Activated T-helper 17 cell treated with anti-CD3 and anti-CD28 coated beads, Interleukin-2, amount 50 U/mL, for 72 hours (primary cell): ENCODE measurements at places on chromosomes 1 and 21.

GRCh38 chr1:40130892-40131291 lies 30.3 kb upstream of the RLF start:
- no peak for ATAC-seq

- ATAC-seq = no peak
Measured at GRCh38 chr1:36925251-36925650, 109.1 kb downstream of the GRIK3 start.

- ATAC-seq = no peak
Measured at GRCh38 chr21:22192766-22193165, 1194.6 kb downstream of the NCAM2 start.

- ATAC-seq = peak; percentile 89
Measured at GRCh38 chr1:11838349-11839272, 9.0 kb downstream of the NPPA start.

GRCh38 chr21:43191971-43192370 lies 23.2 kb downstream of the CRYAA start:
- no peak for ATAC-seq

- no peak for ATAC-seq
Measured at GRCh38 chr1:236997361-236997760, 6.9 kb downstream of the MT1HL1 start.

DNA sequence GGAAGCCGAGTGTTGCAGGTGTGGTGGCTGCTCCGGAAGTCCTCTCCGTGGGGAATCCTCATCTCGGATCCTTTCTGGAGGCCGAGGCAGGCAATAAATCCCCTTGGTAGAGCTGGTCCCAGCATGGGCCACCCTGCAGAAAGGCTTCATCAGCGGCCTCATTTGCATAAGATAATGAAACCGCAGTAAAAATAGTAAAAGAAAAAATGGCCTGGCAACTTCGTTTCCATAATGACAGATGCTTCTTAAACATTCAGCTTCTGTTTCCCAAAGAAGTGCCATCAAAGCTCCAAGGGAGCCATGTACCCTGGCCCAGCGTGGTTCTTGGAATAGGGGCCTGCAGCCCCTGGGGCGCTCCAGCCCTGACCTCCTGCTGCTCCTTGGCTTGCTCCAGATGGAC lies 244.1 kb downstream of the GRIK3 start:
- ATAC-seq = no peak

DNA sequence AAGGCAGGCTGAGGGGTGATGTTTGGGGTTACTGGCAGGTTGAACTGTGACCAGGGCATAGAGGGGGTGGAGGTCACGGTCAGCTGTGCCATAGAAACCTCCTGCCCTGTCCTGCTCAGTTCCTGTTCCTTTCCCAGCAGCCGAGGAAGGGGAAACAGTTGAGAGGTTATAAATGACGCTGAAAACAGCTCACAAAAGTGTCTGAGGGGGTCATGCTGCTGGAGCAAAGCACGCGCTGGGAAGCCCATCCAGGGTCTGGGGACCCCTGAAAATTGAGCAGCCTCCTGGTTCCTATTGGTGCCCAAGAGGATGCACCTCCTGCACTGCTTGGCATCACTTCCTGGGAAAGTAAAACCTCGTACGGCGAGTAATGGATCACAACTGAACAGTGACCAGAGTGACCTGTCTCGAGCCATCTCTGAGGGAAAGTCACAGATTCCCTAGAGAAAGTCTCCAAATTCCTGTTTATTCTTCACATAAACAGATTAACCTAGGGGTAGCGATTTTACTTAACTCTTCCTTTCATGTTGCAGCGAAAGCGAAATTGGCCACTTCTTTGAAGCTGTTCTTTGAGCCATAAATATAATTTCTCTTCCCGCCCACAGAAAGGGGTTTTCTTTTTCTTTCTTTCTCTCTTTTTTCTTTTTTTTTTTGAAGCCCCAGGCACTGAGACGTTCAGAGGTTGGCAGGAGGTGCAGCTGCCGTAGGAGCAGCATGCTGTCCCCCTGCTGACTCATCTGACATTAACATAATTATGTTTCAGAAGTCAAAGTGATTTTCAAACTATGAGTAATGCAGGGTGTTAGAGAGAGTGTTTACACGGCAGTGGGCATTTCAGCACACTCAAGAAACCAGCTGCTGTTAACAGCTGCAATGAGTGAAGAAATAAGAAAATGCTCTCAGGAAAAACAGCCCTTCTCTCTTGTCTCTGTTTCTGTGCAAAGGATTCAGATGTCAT lies 41.8 kb upstream of the ATF3 start:
- ATAC-seq = peak; percentile 99

- ATAC-seq = peak; percentile 40
Measured at GRCh38 chr1:211133393-211133835, 534 bp downstream of the KCNH1 start.

- no peak for ATAC-seq
Measured at GRCh38 chr21:38234395-38235142, 22.2 kb upstream of the KCNJ15 start.

GRCh38 chr1:60394436-60394835 lies 320.9 kb upstream of the C1orf87 start:
- ATAC-seq = no peak

DNA sequence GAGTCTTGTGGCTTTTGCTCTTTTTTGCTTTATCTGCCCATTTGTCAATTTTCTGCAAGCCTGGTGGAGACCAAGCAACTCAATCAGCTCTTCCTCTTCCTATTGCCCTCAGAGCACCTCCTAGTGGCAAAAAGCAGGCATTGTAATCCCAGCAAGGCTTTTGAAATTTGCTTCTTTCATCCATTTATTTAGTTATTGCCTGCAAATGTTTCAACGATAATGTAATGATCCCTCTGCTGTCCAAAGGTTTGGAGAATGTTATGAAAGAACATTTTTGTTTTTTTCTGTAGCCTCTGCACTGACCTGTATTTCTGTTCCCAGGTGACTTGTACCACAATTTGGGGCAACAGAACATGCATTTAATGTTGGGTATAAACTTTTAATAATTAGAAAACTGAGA lies 127.8 kb downstream of the GABPA start:
- no peak for ATAC-seq

GRCh38 chr1:103146166-103146565 lies 37.8 kb upstream of the COL11A1 start:
- no peak for ATAC-seq

DNA sequence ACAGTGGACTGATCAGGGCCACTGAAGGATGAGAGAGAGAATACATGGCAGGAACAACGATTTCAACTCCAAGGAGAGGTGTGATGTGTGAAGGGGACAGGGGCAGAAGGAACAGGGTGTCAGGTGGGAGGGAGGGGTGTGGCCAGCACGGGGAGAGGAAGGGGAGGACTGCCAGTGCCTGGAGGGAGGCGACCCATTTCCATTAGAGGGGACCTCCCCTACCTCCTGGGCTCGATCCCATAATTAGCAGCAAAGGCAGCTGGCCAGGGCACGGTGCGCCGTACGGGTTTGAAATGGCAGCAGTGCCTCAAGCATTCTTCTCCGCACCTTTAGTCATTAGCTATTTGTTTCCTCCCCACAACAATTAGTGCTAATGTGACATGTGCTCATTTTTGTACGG lies 22.7 kb downstream of the CRYAA start:
- ATAC-seq = no peak

GRCh38 chr1:38953433-38953860 lies 11.8 kb upstream of the RHBDL2 start:
- no peak for ATAC-seq

GRCh38 chr1:23449958-23450357 lies 25.4 kb upstream of the TCEA3 start:
- ATAC-seq = no peak

- ATAC-seq = no peak
Measured at GRCh38 chr1:118183586-118183985, 1.4 kb downstream of the SPAG17 start.

- no peak for ATAC-seq
Measured at GRCh38 chr1:118254491-118255425, 69.7 kb upstream of the SPAG17 start.

GRCh38 chr1:202201266-202201665 lies 7.7 kb downstream of the LGR6 start:
- no peak for ATAC-seq

- ATAC-seq = no peak
Measured at GRCh38 chr1:37438869-37439343, 35.5 kb upstream of the ZC3H12A start.

DNA sequence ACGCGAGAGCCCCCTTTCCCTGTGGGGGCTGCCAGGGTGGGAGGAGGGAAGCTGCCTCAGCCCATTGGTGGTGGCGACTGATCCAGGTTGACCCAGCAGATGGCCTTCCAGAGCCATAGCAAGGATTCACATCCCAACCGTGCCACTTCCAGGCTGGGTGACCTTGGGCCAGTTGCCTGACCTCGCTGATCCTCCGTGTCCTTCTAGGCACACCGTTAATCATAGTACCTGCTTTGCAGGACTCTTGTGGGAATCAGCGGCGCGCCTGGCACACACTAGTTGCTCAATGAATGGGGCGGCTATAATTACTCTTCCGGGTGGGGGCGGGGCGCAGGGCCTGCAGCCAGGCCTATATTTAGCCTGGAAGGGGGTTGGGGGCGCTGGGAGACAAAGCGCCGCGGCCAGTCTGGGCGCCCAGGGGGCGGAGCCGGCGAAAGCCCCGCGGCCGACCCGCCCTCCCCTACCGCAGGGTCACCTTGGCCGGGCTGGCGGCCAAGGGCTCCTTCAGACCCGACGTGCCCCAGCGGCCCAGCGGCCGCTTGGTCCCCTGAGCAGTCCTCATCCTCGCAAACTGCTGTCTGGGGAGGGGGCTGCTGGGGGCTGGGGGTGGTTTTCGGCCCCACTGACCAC lies 5.1 kb downstream of the HSPB7 start:
- ATAC-seq = peak; percentile 31

GRCh38 chr1:235724730-235725129 lies 75.1 kb upstream of the GNG4 start:
- ATAC-seq = no peak

- no peak for ATAC-seq
Measured at GRCh38 chr21:46151989-46152926, 3.1 kb downstream of the FTCD start.
